ENCODE measurements at places on chromosomes 11 and 22. TPM values are rescaled to one million over a fixed set of nuclear protein-coding genes. Genes with fewer than 3 reads are reported as not detected.

The OR8G1 gene
- polyA plus RNA-seq, result not detected

GRCh38 chr11:95153857-95154246 is 64.2 kb downstream of the ENDOD1 start:
- no peak for DNase-seq

DNA sequence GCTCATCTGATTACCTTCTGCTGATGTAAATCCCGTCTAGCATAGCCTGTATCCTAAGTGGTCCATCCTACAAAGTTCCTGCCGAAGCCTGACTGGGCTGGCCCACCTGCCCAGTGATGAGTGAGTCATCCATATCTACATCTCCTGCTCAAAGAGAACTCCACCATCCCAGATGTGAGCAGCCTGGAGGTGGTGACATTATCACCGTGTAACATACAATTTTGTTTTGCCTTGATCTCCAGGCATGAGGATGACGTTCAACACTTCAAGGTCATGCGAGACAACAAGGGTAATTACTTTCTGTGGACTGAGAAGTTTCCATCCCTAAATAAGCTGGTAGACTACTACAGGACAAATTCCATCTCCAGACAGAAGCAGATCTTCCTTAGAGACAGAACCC is 5.6 kb downstream of the TMA7B start:
- no peak for DNase-seq

The OR10AG1 gene
- polyA plus RNA-seq, result not detected

DNA sequence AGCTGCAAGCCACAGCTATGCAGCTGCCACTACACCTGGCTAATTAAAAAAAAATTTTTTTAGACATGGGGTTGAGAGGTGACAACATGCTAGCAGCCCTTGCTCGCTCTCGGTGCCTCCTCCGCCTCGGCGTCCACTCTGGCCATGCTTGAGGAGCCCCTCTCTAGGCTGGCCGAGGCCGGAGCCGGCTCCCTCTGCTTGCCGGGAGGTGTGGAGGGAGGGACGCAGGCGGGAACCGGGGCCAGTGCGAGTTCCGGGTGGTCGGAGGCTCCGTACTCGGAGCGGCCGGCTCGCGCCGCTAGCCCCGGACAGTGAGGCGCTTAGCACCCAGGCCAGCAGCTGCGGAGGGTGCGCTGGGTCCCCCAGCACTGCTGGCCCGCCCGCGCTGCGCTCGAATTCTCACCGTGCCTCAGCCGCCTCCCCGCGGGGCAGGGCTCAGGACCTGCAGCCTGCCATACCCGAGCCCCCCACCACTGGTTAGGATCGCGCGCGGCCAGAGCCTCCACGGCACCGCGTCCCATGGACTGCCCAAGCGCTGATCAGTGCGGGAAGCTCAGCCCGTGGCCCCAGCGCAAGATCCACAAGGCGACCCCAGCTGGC is 10.7 kb downstream of the MYO18B start:
- DNase-seq, result no peak
